ENCODE measurements at places on chromosomes 5 and 9. TPM values are rescaled to one million over a fixed set of nuclear protein-coding genes. Genes with fewer than 3 reads are reported as not detected.

AMBP gene
- not detected for total RNA-seq

TCOF1 gene
- 28.6 TPM for total RNA-seq

IFNA14 gene
- not detected for total RNA-seq

ABO gene
- 3.8 TPM for total RNA-seq

SPINK1 gene
- not detected for total RNA-seq

Data from dorsolateral prefrontal cortex (tissue), 122 donors.